ENCODE measurements at places on chromosomes 16 and 17.

- DNase-seq, result no peak
These were observed 9.2 kb downstream of the SLC38A10 start for GRCh38 chr17:81285894-81286293.

- no peak for DNase-seq
These were observed 576 bp upstream of the MYO18A start for GRCh38 chr17:29180788-29181160.

DNA sequence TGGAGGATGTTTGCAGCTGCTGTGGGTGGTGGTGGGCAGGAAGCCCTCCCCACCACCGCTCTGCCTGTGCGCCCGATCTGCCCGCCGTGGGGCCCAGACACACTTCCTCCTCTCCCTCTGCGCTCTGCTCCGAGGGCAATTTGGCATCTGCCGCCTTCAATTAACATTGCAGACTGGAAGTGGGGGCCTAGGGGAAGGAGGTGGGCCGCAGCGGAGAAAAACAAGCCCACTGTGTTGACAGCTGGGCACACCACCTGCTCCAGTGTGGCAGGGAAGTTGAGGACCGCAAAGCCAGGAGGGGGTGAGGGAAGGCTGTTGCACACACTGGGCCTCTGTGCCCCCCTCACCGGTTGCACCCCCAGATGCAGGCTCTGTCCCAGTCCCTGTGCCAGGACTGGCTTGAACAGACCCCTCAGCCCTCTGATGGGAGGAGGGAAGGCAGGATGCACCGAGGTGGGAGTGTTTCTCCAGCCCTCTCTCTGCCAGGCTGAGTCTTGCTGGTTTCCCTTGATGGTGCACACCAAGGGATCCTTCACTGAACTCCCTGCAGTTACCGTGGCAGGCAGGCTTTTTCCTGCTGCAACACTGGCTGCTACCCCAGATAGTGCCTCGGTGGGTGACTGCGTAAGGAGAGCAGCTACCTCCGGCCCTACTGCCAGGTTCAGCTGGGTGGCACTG lies 72.8 kb upstream of the MED9 start:
- DNase-seq, result peak; percentile 66

- DNase-seq, result peak; percentile 28
These were observed 13.3 kb upstream of the SBK1 start for GRCh38 chr16:28279006-28279405.

- no peak for DNase-seq
These were observed 264.4 kb upstream of the FOXF1 start for GRCh38 chr16:86245895-86246294.

DNA sequence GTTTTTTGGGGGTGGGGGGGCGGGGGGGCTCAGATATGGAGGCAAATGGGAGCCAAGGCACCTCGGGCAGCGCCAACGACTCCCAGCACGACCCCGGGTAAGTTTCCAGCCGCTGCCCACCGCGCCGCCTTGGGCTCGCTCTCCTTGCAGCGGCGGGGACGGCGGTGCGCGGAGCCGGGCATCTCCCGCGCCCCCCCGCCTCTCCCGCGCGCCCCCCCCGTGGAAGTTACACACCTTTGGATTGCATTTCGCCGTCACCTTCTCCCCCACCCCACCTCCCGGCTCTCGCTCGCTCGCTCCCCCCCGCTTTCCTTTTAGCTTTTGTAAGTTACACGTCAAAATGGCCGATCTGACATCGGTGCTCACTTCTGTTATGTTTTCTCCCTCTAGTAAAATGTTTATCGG lies 387 bp downstream of the MSI2 start:
- peak; percentile 54 for DNase-seq

DNA sequence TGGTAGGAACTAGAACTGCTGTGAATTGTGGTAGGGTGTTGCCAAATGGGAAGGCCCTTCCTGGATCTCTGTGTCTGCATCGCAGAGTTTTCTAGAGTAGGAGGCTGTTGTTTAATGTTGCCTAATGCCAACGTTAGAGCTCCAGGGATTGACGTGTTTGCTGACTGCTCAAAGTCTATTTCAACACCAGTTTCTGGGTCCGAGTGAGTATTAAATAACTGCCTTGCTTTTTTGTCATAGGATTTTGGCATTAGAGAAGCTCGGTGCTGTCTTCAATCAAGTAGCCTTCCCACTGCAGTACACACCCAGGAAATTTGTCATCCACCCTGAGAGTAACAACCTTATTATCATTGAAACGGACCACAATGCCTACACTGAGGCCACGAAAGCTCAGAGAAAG lies 40.0 kb downstream of the SF3B3 start:
- DNase-seq, result no peak
